ENCODE measurements at places on chromosomes 13 and 19.

DNA sequence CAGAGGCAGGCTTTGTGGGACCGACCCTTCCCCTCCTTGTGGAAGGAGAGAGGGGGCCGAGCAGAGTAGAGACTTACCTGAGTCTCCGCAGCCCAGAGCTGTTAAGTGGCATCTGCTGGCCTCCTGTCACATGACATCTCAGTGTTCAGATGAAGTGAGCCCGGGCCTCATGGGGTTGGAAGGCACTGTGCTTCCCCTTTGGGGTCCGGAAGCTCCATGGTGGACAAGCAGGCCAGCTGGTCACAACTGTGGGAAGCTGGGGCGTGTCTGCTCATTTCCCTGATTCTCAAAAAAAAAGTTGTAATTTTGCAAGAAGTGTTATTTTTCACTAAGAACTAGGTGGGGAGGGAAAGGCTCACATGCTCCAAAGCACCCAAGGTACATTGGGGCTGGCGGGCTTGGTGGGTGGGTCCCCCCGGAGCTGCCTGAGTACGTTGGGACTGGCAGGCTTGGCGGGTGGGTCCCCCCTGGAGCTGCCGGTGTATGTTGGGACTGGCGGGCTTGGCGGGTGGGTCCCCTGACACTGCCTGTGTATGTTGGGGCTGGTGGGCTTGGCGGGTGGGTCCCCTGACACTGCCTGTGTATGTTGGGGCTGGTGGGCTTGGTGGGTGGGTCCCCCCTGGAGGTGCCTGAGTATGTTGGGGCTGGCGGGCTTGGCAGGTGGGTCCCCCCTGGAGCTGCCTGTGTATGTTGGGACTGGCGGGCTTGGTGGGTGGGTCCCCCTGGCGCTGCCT is 18.2 kb upstream of the DCUN1D2 start:
- no peak for DNase-seq

DNA sequence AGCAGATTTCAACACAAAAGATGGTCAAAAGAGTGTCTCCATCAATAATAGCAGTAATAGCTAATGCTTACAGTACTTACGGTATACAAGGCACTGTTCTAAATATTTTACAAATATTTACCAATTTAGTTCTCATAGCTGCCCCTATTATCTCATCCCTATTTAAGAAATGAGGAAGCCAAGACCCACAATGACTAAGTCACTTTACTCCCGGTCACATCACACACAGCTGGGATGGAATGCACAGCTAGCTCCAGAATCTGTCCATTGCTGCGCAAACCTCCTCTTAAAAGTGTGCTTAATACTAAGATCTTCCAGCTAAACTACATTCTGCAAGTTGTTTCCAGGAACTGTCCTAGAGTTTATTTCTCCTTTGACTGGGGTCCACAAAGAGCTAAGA is 63.4 kb downstream of the RAP2A start:
- DNase-seq, result no peak

DNA sequence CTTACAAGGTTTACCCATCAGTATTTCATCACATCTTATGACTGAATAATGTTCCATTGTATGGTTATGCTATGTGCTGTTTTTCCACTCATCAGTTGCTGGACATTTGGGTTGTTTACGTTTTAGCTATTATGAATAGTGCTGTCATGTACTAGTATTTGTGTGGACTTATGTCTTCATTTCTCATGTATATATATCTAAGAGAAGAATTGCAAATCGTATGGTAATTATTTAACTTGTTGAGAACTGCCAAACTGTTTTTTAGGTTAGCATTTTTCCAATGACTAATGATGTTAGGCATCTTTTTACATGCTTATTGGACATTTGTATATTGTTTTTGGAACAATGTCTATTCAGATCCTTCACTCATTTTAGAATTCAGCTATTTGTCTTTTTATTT is 368.3 kb downstream of the LMO7 start:
- DNase-seq, result no peak

DNA sequence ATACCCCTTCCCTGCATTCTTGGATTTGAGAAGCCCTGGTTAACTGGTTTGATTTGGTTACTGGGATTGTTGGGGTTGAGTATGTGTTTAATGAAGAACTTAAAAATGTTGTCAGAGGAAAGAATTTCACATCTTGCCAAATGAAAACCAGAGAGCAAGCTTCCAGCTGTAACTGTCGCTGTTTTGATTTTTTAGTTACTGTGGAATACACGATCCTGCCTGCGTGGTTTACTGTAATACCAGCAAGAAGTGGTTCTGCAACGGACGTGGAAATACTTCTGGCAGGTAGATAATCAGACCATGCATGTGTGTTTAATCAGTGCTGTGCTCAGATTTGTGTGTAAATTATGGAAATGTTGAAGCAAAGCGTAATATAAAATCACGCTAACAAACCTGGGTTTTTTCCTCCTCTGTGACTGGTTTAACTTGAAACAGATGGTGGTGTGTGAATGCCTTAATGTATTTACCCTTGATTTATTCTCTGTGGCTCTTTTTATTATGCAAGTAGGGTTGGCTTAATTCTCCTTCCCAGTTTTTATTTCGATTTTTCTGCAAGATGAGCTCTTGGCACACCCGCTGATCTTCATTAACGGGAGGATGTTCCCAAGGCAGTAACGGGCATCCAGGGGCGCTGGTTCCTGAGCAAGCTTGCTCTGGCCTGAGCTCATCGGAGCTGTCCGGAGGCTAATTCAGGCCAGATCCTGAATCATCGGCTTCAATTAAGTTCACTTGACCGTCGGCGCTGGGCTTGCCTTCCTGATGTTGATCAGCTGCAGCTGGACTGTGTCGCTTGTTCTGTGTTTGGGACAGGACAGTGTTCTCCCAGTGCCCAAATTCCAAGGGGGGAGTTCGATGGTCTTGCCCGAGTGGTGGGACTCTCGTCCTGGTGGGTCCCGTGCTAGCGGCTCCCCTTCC is 16.0 kb downstream of the UPF1 start:
- DNase-seq, result no peak

GRCh38 chr19:48842789-48843162 is 6.5 kb upstream of the HSD17B14 start:
- DNase-seq, result no peak

- no peak for DNase-seq
These were observed 70.6 kb downstream of the FGF9 start for GRCh38 chr13:21741396-21741979.

- DNase-seq, result peak; percentile 97
These were observed at the start of gene ZNF320 for GRCh38 chr19:52897138-52897935. Gene ZNF320 (minus strand): TSS chr19:52897635. CDS start chr19:52890255, 7,380 bp downstream.

- no peak for DNase-seq
These were observed 1.8 kb downstream of the AXL start for GRCh38 chr19:41220811-41221210.

- no peak for DNase-seq
These were observed 1487.2 kb upstream of the PRR20A start for GRCh38 chr13:55653497-55653896.

DNA sequence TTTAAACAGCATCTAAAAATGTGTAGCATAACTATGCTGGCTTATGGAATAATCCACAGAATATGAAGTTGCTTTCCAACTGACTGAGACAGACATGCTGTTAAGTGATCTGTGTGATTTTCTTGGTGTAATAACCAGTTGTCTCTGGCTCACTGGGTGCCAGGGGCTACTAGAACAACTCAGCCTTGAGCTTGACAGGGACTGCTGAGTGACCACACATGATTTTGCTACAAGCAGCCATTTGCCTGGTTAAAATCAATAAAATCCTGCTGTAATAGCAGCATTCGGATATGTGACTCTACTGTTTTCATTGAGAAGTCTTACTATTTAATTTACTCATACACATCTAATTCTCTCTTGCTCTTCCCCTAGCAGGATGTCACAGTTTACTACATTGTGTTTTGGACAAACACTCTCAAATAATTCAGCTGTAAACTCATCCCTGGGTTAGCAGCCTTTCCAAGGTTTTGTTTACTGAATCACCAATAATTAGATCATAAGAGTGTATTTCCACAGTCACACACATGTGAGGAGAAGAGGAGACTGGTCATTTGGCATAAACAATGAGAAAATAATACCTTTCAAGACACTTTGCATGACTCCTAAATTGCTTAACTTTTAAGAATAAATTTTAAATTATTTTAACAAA is 426.2 kb downstream of the PCDH9 start:
- no peak for DNase-seq

- DNase-seq, result peak; percentile 45
These were observed 17.6 kb upstream of the TUBGCP3 start for GRCh38 chr13:112605531-112605990.

DNA sequence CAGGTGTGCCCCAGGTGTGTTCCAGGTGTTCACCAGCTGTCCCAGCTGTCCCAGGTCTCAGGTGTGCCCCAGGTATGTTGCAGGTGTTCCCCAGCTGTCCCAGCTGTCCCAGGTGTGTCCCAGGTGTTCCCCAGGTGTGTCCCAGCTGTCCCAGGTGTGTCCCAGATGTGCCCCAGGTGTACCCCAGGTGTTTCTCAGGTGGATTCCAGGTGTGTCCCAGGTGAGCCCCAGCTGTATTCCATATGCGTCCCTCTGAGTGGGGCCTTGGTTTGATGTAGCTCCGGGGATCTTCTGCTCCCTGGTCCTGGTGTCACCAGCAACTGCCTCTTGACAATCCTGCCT is 719 bp upstream of the GRK1 start:
- no peak for DNase-seq

DNA sequence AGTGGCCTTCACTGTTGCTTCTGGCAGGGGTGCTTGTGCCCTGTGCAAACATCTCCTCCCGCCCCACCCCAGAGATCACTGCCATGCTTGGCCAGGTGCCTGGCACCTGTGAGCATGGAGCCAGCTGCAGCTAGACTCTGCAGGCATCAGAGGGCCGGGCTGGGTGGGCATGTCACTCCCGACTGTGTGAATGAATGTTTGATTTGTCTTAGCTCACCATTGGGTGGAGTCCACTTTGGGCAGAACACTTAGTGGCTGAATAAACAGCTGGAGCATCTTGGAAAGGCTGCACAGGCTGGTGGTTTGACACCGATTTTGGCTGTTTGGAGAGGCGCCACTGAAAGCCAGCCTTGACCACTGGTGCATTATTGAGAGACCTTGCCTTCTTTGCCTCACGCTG is 267.3 kb downstream of the DLEU7 start:
- no peak for DNase-seq

GRCh38 chr19:17183858-17184321 is 31.3 kb upstream of the USE1 start:
- no peak for DNase-seq

DNA sequence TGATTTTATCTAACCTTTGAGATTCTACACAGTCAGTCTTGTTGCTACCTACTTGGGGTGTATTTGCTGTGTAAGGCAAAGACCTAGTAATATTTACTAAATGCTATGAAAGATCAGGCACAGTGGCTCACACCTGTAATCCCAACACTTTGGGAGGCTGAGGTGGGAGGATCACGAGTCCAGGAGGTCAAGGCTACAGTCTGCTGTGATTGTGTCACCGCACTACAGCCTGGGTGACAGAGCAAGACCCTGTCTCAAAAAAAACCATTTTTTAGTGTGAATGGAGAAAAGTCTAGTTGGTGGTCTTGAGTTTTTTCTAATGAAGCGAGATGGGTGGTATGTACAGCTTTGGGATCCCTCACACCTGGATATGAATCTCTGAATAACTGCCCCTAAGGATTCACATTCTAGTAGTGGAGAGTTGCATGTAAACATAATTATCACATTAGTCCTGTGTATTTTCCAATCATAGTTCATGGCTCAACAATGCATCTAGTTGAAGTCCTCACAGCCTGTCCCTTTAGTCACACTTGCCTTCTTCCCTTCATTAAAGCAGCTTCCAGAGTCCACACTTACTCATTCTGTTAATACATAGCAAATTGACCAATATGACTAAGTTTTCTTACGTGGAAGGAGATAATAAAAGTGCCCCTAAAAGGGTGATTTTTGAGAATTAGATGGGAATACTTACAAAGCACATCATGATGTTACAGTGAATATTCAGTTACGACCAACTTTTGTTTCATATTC is 7.5 kb downstream of the RPL21 start:
- no peak for DNase-seq

DNA sequence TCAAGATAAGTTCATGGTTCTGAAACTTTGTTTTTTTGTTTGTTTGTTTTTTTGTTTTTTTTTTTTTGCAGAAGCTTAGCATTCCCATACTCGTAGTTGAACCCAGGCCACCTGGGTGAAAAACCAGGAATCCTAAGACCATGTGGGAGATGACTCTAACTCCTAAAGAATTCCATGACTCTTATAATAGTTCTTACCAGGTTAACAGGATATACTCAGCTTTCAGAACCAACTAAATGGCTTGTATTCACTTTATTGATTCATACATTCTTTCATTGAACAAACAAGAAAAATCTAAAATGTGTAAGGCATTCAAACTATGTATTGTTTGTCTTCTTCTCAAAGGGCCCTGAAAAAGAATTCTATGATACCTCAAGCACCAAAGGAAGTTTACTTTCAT is 40.5 kb upstream of the KLF5 start:
- DNase-seq, result no peak

DNA sequence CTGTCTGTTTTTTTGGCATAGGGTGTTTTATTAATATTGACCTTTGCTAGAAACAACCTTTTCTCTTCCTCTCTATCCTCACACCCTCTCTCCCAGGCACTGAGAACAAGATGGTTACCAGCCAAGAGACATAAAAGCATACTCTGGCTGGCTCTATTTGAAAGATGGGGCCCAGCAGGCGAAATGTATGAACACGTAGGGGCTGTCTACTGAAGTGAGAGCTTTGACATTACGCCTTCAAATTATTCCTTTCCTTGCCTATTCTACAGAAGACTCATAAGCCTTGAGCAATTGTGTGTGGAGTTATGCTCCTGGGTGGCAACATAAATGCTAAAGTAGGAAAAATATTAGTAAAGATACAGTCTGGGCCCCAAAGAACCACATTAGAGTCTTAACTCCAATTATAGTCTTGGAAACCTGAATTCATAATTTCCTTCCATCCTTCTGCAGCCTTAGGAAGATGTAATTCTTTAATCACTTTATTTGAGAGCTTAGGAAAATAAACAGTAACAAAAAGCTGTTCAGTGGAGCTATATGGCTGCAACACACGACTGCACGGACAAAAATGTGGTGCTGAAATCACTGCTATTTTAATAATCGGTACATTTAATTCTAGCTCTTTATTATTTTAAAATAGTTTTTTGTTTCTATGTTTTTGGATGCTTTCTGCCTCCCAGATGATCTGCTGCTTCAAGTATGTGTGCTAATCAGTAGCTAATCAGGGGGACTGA is 122.3 kb upstream of the RNF113B start:
- no peak for DNase-seq

DNA sequence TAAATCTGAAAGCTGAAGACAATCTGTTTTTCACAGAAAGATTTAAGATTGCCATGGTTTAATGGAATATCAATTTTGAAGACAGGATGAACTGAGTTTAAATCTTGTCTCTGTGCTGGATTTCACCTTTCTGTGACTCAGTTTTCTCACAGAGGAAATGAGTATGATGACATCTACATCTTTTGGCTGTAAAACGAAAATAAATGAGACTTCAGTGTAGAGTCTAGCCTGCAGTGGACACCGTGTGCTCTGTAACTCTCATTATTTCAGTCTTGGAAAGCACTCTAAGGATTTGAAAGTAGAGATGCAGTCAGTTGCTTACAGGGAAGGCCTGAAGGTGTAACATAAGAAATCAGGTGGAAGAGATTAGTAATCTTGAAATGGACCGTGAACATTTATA is 150.4 kb downstream of the NALCN start:
- DNase-seq, result no peak

GRCh38 chr13:106100171-106100919 is 435.1 kb downstream of the EFNB2 start:
- DNase-seq, result no peak
